Fibroblast of the aortic adventitia (primary cell): ENCODE measurements at places on chromosomes 4 and X. TPM values are rescaled to one million over a fixed set of nuclear protein-coding genes. Genes with fewer than 3 reads are reported as not detected.

The IQSEC2 gene
- total RNA-seq: 3.6 and 5.6 TPM in 2 replicates

The ERAS gene
- total RNA-seq: not detected in 2 replicates

The MTNR1A gene
- not detected in 2 replicates for total RNA-seq

The PAGE1 gene
- not detected in 2 replicates for total RNA-seq

The ATOH1 gene
- not detected in 2 replicates for total RNA-seq
